ENCODE measurements at places on chromosomes 4 and X.

- DNase-seq = no peak
Observed at GRCh38 chrX:1108501-1109445, 103.7 kb downstream of the CRLF2 start.

DNA sequence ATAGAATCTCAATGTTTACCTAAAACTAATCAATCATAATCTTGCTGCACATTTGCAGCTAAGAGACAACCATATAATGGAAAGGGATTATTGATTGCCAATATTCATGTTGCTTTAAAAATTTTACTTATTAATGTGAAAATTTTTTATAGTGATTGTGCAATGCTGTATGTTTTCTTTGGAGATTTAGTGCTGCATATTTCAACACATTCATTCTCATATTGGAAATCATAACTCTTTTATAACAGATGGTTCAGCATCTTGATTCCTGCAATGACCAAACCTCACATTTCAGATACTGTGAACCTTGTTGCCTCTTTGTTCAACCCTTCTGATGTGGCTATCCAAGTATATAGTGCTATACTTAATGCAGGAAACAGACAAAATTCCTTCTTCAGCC, 502.6 kb downstream of the C4orf33 start:
- DNase-seq = no peak

GRCh38 chr4:22014222-22014741, 65.7 kb upstream of the KCNIP4 start:
- DNase-seq = no peak

DNA sequence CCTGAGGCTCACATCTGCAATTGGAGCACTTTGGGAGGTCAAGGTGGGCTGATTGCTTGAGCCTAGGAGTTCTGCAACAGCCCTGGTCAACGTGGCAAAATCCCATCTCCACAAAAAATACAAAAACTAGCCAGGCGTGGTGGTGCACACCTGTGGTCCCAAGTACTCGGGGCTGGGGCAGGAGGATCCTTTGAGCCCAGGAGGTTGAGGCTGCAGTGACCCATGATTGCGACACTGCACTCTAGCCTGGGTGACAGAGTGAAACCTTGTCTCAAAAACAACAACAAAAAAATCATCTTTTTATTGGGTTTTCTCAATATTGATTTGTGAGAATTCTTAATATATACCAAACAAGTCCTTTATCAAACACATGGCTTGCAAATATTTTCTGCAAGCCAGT, 64.9 kb downstream of the ANKRD17 start:
- DNase-seq = no peak

Data from foreskin melanocyte (primary cell).